ENCODE measurements at places on chromosomes 6 and 20.

DNA sequence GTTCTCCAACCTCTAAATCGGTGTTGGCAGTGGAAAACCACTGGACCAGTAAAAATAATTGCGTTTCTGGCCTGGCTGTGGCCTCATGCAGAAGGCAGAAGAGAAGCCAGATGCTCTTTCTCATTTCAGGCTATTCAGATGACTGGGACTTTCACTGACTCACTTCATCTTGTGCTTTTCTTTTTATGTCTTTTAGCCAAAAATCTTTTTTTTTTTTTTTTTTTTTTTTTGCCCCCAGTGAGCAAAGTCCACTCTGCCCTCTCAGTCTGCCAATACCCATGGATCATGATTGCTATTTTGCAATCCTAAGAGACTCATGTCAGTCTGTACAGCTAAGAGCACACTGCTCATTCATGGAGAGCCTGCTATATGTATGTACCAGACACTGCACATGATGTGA lies 962.5 kb downstream of the KIF16B start:
- DNase-seq: no peak

DNA sequence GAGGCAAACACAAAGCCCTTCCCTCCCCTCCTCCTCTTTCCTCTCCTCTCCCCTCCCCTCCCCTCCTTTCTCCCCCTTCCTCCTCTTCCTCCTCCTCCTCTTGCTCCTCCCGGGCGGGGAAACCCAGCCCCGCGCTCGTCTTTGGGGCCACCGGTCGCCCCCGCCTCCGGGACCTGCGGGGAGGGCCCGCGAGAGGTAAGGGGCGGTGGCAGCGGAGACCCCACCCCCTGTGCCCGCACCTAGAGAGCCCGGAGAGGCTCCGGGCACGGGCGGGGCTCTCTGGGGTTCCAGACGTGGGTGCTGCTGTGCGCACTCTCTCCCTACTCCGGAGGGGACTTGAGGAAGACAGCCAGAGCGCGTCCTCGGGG lies at the start of gene RIN2:
Gene RIN2 (plus strand): TSS at position 126 of the 368 bp plus-strand sequence. CDS start 131,344 bp downstream, outside the sequence.
- no peak for DNase-seq

GRCh38 chr6:163455552-163455951 lies 41.0 kb downstream of the QKI start:
- no peak for DNase-seq

DNA sequence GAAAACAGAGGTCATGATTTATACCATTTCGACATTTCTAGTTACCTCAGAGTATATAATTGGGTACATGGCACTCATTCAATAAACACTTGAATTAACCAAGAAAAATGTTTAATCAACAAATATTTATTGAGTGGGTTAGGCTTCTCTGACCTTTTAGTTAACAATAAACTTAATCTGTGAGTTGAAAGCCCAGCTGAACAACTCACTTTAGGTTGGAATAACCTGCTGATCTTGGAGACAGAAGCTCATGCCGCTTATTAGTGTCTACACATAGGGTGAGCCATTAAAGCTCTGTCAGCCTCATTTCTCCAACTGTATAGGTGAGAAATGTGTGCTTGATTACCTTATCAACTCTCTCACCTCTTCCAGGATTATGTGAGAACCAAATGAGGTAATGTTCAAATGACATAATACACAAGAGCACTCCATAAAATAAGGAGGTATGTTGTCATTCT lies 98.2 kb upstream of the DTNBP1 start:
- DNase-seq: no peak

DNA sequence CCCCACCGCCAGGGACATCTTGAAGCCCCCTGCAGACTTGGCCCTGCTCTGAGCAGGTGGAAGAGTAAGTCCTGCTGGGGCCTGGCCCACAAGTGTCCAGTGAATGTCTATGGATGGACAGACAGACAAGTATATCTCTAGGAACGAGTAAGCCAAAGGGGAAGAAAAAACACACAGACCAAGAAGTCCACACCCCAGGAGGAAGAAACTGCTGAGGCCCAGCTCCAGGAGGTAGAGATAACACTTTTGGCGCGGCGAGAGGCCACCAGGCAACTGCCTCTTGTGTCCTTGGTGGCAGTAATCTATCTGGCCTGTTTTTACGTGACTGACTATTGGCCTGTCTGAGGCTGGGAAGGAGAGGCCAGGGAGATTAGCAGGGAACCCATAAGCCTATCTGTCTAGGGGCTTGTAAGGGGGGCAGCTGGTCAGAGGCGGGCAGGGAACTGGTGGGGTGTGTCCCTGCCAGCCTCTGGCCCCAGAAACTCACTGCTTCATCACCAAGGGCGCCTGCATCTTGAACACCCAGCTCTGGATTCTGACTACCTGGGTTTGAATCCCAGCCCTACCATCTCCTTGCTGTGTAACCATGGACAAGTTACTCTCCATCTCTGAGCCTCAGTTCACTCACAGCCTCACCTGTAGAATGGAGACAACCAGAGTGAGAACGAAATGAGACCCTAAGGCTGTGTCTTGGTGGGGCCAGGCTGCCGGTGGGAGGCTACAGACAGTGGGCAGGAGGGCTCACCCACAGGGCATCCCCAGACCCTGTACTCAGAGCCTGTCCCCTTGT lies 31.3 kb downstream of the C20orf203 start:
- no peak for DNase-seq

DNA sequence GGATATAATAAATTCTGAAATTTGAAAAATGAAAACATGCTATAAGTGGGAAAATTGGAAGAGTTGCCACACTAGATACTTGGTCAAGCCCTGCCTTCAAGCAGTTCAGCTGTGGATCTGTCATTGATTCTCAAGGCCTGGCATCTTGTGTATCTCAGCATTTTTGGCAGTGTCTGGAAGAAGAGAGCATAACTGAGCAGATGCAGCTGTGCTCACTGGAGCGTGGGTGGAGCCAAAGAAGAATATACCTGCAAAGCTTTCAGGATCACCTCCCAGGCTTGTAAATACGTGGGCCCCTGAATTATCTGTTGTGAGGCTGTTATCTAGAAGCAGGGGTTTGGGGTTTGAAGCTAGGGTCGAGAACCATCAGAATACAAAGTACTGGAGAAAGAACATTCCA lies 31.3 kb upstream of the CHD6 start:
- no peak for DNase-seq

DNA sequence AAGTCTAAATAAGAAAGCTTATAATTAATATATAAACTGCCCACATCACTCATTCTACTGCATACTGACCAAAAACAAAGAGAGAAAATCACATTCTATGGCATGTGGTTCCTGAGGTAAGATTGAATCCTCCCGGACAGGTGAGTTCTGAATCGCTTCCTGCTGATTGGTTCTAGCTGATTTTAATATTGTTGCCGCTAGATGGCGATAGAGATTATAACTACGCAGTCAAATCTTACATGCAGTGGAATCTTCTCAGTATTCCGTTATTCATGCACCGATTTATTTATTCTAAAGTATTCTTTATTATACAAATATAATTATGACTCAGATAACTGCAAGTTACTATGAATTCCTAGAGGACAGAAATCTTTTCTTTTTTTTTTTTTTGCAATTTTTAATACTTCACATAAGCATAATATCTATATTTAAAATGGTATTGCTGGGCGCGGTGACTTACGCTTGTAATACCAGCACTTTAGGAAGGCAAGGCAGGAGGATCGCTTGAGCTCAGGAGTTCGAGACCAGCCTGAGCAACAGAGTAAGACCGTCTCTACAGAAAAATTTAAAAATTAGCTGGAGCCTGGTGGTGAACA lies 24.2 kb upstream of the TMX4 start:
- peak; percentile 78 for DNase-seq

DNA sequence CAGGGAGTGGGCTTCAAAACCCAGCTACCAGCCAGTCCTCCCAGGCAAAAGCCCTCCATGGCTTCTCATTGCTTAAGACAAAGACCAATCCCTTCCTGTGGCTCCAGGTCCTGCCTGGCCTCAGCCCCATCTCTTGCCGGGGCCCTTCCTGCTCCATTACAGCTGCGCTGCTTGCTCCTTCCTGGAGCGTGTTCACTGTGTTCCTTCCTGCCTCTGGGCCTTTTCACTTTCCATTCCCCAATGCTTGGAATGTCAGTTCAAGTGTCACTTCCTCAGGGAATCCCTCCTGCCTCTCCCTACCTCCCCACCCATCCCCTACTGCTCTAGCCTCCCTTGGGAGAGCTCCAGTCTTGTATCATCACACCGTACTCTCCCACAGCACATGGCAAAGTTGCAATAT lies 11.1 kb upstream of the ITPR3 start:
- DNase-seq: no peak

DNA sequence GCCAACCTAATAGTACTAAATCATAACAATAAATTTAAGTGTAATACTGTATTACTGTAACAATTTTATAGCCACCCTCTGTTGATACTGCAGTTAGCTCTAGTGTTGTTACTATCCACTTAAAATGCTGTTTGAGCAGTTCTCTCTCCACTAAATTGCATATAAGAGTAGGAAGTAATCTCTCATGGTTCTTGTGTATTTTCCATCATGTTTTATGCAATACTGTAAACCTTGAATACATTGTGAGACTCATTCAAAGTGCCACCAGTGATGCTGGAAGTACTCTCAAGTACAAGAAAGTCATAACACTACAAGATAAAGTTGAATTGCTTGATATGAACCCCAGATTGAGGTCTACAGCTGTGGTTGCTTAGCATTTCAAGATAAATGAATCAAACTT lies 65.5 kb downstream of the WASF1 start:
- no peak for DNase-seq

GRCh38 chr20:38198238-38198861 lies 33.3 kb upstream of the TGM2 start:
- DNase-seq: no peak

GRCh38 chr6:33167374-33168283 lies 24.6 kb downstream of the COL11A2 start:
- no peak for DNase-seq

- DNase-seq: peak; percentile 49
Measured at GRCh38 chr6:151690768-151691562, 116.5 kb upstream of the ESR1 start.

GRCh38 chr6:3884007-3884745 lies 35.0 kb downstream of the FAM50B start:
- no peak for DNase-seq

- DNase-seq: no peak
Measured at GRCh38 chr6:138844192-138844591, 48.3 kb downstream of the ECT2L start.

DNA sequence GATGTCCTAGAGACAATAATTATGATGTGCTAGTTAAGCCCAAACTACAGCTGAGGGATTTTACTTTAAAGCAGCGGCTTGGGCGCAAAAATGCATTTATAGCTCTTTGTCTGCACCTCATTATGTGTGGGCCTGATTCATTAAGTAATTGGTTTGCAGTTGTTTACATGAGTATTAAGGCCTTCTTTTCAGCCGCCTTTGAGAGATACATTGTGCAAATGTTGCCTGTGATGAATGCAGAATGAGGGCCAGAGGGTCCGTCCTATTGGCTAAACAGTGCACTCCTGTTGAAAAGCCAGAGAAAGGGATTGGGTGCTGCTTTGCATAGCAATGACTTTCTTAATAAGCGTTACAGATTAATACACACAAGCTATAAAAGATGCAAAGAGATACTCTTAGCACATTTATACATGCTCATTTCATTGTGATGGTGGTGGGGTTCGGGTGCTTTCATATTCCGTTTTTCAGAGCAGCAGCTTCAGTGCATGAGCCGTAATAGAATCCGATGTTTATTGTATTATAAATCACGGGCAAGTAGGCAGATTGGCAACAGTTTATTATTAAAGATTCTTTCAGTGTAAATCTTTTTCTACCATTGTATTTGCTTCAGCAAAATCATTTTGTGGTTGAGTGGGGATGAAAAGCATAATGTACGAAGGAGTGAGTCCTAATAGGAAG lies 68.2 kb upstream of the XRN2 start:
- DNase-seq: no peak

DNA sequence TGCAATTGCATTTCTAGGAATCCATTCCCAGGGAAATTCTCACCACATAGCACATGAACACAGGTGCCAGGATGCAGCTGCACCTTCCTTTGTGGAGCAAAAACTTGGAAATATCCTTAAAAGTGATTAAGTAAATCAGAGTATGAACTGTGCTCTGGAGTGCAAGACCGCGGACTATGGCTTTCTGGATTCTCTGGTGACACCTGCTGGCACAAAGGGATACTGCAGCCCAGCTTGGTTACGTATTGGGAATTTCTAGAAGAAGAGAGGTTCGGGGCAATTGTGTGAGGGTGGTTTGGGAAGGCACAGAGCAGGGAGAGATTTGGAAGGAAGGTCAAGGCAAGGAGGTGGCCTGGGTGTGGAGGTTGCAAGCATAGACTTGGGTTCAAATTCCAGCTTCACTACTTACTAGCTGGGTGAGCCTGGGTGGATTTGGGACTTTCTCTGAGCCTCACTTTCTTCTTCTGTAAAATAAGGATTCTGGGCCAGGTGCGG lies 15.9 kb upstream of the PEDS1 start:
- DNase-seq: peak; percentile 81

GRCh38 chr6:170288852-170289179 lies 2.1 kb downstream of the DLL1 start:
- no peak for DNase-seq

GRCh38 chr20:60269573-60270162 lies 311.4 kb downstream of the CDH26 start:
- no peak for DNase-seq

- DNase-seq: no peak
Measured at GRCh38 chr6:56938649-56939191, 16.2 kb upstream of the BEND6 start.

- no peak for DNase-seq
Measured at GRCh38 chr6:84268781-84269180, 41.3 kb upstream of the CEP162 start.

GRCh38 chr6:21664314-21665109 lies 71.0 kb downstream of the SOX4 start:
- DNase-seq: no peak

Measured in CD4-positive, alpha-beta T cell treated with Interleukin-21 for 1 hour (primary cell).